MCF 10A (cell line): ENCODE measurements at places on chromosomes 6 and 20. TPM values are rescaled to one million over a fixed set of nuclear protein-coding genes. Genes with fewer than 3 reads are reported as not detected.
A peak's percentile ranks its signal among the peaks of the same experiment; 100 is the strongest.

GRCh38 chr6:169019111-169019510, 234.5 kb downstream of the THBS2 start:
- no peak overlapping the region for H3K4me3 ChIP-seq
- H3K4me1 ChIP-seq, result no peaks in the 10 kb centered on the region
- no peak for DNase-seq
- H3K27ac ChIP-seq, result no peak overlapping the region
- no peaks in the 10 kb centered on the region for H3K36me3 ChIP-seq

DNA sequence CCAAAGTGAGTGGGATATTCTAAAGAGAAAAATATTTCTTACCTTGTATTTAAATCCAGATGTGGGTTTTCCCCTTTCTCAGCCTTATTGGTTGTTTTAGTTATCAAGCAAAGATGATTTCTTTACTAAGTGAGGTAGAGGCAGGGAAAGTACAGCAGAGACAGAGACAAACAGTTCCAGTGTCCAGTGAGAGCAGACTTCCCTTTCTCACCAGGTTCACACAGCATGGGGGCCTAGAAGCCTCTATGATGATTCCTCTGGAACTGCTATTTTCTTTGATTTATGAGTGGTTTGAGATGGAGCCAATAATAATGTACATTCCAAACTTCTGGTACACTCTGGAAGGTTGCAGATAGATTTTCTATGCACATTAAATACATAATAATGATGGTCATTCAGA, 234.0 kb upstream of the MARCKS start:
- H3K4me1 ChIP-seq, result no peaks in the 10 kb centered on the region
- H3K27ac ChIP-seq, result no peak overlapping the region
- H3K4me3 ChIP-seq, result no peak overlapping the region

DNA sequence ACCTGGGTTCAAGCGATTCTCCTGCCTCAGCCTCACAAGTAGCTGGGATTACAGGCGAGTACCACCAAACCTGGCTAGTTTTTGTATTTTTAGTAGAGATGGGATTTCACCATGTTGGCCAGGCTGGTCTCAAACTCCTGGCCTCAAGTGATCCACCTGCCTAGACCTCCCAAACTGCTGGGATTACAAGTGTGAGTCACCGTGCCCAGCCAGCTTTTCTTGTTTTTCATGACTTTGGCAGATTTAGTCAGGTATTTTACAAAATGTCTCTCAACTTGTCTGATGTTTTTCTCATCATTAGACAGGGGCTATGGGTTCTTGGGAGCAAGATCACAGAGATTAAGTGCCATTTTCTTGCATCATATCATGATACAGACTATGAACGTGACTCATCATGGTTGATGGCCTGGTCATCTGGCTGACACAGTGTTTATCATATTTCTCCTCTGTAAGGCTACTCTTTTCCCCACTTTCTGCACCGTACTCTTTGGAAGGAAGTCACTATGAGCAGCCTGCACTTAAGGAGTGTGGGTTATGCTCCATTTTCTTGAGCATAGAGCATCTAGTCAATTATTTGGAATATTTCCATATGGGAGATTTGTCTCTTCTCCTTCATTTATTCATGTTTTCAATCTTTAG, 67.8 kb downstream of the RNF182 start:
- H3K4me1 ChIP-seq, result no peaks in the 10 kb centered on the region
- peaks cover 23% of the 10 kb centered on the region for H3K27me3 ChIP-seq
- no peak overlapping the region for H3K4me3 ChIP-seq
- H3K27ac ChIP-seq, result no peak overlapping the region
- H3K36me3 ChIP-seq, result no peaks in the 10 kb centered on the region
- DNase-seq, result peak; percentile 62

DNA sequence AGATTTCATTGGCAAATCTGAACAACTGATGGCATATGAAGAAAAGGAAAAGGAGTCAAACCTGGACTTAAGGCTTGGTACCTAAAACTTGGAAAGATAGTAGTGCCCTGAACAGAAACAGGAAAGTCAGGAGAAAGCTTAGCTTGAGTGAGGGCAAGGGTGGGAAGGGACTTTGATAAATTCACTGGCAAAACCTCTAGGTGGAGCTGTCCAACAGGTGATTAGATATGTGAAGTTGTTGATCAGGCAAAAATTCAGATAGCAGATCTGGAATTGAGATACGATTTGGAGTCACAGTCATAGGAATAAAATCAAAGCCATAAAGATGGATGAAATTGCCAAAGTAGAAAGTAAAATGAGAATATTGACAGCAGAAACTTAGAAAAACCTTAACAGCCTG, 16.1 kb upstream of the ZNF292 start:
- peaks cover 55% of the 10 kb centered on the region for H3K27me3 ChIP-seq
- peaks cover 6% of the 10 kb centered on the region for H3K4me1 ChIP-seq
- no peaks in the 10 kb centered on the region for H3K36me3 ChIP-seq
- H3K4me3 ChIP-seq, result no peak overlapping the region
- no peak overlapping the region for H3K27ac ChIP-seq

DNA sequence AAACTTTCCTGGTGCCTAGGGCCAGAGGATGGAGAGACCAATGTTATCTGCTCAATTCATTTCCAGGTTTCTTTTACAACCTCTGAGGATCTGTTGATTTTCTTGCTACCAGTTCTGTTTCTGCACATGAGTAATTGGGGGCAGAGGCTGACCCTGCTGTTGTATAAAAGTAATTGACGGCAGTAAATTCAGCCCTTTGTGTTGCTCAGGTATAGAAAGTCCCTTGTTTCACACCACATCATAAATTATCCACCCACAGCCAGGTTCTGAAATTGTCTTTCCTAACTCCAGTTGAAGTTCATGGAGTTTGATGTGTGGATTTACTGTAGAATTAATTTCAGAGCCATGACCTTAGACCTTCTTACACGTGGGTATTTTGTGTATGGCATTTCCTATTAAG, 107.4 kb upstream of the GRIK2 start:
- no peak overlapping the region for H3K27ac ChIP-seq
- peaks cover 6% of the 10 kb centered on the region for H3K36me3 ChIP-seq
- H3K27me3 ChIP-seq, result no peaks in the 10 kb centered on the region

GRCh38 chr6:53556986-53557715, 12.2 kb upstream of the GCLC start:
- H3K27ac ChIP-seq, result no peak overlapping the region
- DNase-seq, result no peak
- H3K4me1 ChIP-seq, result no peaks in the 10 kb centered on the region
- H3K27me3 ChIP-seq, result no peaks in the 10 kb centered on the region
- no peaks in the 10 kb centered on the region for H3K36me3 ChIP-seq
- no peak overlapping the region for H3K4me3 ChIP-seq

DNA sequence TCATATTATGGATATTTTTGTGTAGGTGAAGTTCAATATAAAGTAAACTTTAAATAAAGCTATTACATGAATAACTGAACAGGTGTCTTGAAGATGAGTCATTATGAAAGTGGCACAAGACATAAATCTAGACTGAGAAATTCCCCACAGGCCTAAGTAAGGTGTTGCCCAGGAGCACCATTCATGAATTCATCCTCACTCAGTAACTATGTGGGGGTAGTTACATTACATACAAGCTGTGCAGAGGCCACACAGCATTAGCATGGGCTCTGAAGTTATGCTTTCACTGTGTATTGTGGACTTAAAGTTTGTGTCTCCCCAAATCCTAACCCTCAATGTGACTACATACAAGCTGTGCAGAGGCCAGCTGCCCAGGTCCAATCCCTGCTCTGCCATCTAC, 65.9 kb downstream of the BCAS1 start:
- H3K4me3 ChIP-seq, result no peak overlapping the region
- peaks cover 13% of the 10 kb centered on the region for H3K36me3 ChIP-seq
- peaks cover 36% of the 10 kb centered on the region for H3K27me3 ChIP-seq
- H3K4me1 ChIP-seq, result no peaks in the 10 kb centered on the region

SSTR4 gene
- not detected in 2 replicates for total RNA-seq

ZFP64 gene
- 13.0 and 13.8 TPM in 2 replicates for total RNA-seq

DNA sequence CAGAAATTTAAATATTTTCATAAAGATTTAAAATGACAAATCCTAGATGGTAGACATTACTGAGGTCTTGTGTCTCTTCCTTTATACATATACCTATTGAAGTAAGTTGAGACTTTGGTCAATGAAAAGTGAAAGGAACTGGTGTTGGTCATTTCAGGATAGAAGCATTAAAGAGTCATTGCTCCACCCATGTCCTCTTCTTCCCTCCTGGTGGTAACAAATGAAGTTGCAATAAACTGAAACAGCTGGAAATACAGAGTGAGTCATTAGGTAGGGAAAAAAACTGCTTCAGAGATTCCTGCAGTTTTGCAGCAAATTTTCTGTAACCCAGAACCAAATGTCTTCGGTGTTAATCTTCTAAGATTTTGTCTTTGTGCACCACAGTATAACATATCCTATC, 448.0 kb downstream of the EYS start:
- H3K4me3 ChIP-seq, result no peak overlapping the region
- H3K27me3 ChIP-seq, result no peaks in the 10 kb centered on the region
- no peak overlapping the region for H3K27ac ChIP-seq
- peak; percentile 52 for DNase-seq
- no peaks in the 10 kb centered on the region for H3K36me3 ChIP-seq

DNA sequence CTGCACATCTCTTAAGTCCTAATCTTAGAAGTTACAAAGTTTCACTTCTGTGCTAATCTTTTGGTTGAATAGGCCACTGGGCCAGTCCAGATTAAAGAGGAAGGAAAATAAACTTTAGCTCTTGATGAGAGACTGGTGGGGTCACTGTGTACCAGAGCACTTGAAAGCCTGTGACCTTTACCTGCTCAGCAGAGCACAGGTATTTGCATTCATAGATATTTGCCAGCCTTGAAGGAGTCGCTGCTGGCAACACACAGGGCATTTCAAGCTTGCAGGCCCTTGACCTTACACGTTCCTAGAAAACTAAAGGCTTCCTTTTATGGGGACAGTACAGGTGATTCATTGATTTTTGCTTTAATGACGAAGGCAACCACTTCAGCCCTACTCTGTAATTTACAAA, 108.4 kb upstream of the SLC22A23 start:
- H3K4me1 ChIP-seq, result no peaks in the 10 kb centered on the region

GRCh38 chr20:13913572-13913971, 76.8 kb downstream of the SEL1L2 start:
- no peak for DNase-seq
- H3K27ac ChIP-seq, result no peak overlapping the region
- H3K4me1 ChIP-seq, result no peaks in the 10 kb centered on the region
- H3K36me3 ChIP-seq, result no peaks in the 10 kb centered on the region

ZSCAN12 gene
- 4.4 and 5.3 TPM in 2 replicates for total RNA-seq

DNA sequence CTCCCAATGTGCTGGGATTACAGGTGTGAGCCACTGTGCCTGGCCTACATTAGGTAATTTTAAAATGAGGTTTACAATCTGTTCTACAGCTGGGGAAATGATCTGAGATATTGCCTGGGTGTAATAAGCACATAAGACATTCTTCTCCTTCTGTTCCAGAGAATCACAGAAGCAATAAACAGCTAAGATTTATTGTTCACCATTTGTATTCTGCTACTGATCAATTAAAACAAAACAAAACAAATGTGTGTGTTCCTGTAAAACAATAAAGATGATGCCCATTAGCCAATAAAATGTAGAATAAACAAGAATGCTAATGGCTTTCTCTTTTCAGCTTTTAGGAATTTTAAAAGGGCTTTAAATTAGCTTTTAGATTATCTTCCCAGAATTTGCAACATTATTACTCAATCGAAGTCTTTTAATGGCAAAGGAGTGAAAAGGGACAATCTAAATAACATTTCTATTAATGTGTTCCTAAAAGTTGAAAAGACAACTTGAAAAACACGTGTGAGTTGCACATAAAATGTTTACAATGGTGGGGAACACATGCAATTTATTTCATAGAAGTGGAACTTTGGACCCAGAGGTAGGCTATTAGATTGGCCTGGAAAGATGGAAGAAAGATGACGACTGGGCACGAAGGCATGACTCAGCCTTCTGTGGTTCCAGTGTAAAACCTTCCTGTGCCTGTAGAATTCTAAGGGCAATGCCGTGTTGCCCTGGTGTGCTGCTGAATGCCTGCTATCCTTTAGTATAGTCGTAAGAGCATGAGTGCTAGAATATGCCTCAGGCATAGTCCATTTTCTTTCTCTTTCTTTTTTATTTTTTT, 29.0 kb upstream of the DEK start:
- no peak overlapping the region for H3K27ac ChIP-seq
- DNase-seq, result peak; percentile 27
- H3K27me3 ChIP-seq, result no peaks in the 10 kb centered on the region

DNA sequence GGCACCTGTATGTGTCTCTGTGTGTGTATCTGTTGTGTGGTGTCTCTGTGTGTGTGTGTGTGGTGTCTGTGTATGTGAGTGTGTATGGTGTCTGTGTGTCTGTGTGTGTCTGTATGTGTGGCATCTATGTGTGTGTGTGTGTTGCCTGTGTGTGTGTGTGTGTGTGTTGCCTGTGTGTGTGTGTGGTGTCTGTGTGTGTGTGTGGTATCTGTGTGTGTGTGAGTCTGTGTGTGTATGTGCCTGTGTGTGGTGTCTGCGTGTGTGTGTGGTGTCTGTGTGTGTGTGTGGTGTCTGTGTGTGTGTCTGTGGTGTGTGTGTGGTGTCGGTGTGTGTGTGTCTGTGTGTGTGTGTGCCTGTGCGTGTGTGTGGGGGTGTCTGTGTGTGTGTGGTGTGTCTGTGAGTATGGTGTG, 31.7 kb upstream of the VEGFA start:
- no peaks in the 10 kb centered on the region for H3K36me3 ChIP-seq

GRCh38 chr6:30481211-30481964, 7.9 kb upstream of the HLA-E start:
- H3K27ac ChIP-seq, result no peak overlapping the region
- H3K4me3 ChIP-seq, result no peak overlapping the region
- DNase-seq, result no peak

PRPH2 gene
- total RNA-seq, result not detected in 2 replicates

GRCh38 chr6:68189217-68189815, 445.8 kb upstream of the ADGRB3 start:
- H3K4me1 ChIP-seq, result no peaks in the 10 kb centered on the region
- H3K36me3 ChIP-seq, result peaks cover 6% of the 10 kb centered on the region
- no peaks in the 10 kb centered on the region for H3K27me3 ChIP-seq
- no peak overlapping the region for H3K27ac ChIP-seq

- H3K27me3 ChIP-seq, result no peaks in the 10 kb centered on the region
- no peak overlapping the region for H3K4me3 ChIP-seq
- H3K36me3 ChIP-seq, result peaks cover 8% of the 10 kb centered on the region
Measured at GRCh38 chr20:49700411-49701185, 13.1 kb downstream of the B4GALT5 start.

DLK2 gene
- 13.6 and 30.2 TPM in 2 replicates for total RNA-seq

MCHR2 gene
- not detected in 2 replicates for total RNA-seq

DNA sequence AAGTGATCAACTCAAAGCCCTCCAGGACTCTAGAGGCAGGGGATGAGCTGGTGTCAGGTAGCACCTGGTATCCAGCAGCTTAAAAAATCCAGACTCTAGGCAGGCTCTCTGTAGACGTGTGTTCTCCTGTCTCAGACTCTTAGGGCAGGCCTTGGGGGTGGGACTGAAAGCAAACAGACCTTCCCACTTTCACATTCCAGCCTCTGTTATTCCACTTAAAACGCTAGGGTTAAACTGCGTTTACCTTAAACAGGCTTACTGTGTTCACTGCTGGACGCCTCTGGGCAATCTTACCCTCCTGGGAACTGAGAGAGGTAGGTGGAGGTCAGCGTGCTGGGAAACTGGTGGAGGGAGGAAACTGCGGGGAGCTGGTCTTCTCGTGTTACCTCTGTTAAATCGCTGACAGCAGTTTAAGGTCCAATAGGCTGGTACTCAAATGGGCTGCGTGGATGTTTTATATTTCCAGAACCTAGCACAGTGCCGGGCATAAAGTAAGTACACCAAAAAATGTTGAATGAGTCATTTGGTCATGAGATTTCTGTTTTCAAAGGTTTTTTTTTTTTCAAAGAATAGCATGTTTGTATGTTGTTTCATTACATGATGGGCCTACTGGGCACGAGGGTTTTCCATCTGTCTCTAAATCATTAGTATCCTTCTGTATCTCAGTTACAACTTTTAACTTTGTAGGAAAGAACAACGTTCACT, at the start of gene GCNT2:
GCNT2 (plus strand) TSS at position 248 of the 705 bp plus-strand sequence. CDS start 7,561 bp downstream, outside the sequence.
- peak; percentile 71 for DNase-seq
- H3K4me3 ChIP-seq, result peak within 1 kb of the TSS; percentile 31
- H3K27ac ChIP-seq, result peak within 1 kb of the TSS; percentile 81
- peaks cover 6% of the 10 kb centered on the region for H3K4me1 ChIP-seq
- H3K27me3 ChIP-seq, result no peaks in the 10 kb centered on the region
